ENCODE measurements at places on chromosomes 12 and 14.
A peak's percentile ranks its signal among the peaks of the same experiment; 100 is the strongest.

DNA sequence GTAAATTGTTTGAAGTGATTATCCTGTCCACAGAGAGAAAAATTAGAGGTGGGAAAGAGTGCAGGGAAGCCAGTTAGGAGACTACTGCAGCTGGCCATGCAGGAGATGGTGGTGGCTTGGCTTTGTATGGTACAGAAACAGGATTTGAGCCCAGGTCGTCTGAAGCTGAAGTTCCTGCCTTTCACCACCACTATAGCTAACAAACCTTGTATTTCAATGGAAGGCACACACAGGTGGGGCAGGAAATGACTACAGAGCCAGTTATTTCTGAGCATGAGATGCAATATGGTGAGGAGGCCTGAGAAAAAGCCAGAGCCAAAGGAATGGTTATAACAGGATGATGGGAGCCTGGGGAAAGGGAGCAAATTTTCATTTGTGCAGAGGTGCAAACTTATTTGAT is 103.9 kb downstream of the BTG1 start:
- no peak for DNase-seq

DNA sequence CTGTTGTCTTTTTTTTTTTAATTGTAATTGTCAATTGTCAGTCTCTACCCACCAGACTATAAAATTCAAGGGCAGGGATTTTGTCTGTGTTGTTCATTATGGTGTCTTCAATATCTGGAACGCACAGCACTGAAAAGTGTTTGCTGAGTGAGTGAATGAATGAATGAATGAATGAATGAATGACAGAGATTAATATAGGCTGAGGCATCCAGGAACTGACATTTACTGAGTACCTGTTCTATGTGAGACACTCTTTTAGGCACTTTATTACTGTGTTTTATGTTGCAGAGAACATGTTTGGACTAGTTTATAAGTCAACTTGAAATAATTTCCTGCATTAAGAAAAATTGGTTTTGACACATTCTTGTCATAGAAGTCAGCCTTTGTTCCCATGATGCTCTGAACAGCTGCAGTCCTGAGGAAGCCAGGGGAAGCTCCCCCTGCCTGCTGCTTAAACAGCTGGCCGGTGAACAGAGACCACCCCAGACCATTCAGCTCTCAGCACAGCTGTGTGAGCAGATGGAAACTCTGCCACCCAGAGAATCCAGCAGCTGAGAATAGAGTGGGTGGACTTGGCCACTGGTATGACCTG is 160.7 kb upstream of the CCND2 start:
- DNase-seq: no peak

DNA sequence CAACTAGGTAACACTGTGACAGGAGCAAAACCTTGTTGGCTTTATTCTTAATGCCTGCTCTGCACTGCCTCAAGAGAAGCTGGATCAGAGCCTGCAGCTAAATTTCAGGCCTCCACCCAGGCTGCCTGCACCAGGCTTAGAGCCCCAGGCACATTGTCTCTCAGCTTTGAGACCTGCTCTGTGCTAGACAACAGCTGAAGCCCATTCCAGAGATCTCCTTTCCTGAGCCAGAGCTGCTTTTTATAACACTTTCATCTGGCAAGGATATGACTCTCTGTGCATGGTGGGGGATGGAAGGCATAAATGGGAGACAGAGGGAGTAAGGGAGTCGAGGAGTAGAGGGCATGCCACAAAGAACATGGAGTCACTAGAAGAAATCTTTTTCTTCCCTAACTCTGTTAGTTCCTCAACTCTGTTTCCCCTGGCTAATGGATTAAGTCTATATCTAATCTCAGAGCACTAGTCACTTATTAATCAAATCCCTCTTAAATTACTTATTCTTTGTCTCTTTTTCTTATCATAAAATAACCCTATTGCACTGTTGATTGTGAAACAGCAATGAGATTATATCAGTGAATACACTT is 27.1 kb upstream of the LUM start:
- DNase-seq: no peak

DNA sequence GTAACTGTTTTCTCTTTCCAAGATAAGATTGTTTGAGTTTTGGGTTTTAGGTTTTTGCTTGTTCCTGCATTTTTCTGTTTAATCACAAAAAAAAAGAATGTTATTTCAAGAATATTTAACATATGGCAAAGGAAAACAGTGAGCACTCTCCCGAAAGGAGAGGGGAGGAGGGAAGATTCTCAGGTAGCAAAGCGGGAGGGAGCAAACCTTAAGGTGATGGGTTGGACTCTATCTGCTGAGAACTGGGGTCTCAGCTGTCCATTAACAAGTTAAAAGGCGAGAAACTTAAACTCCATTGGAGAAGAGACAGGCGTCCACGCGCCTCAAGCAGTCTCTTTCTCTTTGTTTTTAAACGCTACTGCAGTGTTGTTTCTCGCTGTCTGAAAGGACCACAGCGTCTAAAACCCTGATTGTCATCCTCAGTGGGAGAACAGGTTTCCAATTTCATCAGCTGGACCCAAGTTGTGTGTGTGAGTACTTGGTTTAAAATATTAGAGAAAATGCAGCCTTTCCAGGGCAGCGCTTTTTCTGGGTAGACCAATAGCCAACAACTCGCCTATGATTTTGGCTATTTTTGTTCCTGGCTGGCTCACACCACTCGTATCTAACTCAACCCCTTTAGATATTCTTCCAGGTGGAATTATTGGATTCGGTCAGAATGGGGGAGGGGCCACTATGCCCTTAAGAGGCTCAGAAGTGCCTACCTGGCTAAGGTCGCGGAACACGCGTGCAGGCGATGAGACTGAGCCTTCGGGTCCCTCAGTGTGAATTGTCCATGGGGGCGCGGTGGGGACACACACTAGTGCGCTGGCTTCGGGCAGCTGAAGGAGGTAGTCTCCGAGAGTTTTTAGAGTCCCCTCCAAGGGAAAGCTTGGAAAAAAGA is 8.2 kb downstream of the SIX1 start:
- DNase-seq: no peak

- DNase-seq: no peak
Measured at GRCh38 chr12:88814779-88815178, 234.5 kb upstream of the KITLG start.

DNA sequence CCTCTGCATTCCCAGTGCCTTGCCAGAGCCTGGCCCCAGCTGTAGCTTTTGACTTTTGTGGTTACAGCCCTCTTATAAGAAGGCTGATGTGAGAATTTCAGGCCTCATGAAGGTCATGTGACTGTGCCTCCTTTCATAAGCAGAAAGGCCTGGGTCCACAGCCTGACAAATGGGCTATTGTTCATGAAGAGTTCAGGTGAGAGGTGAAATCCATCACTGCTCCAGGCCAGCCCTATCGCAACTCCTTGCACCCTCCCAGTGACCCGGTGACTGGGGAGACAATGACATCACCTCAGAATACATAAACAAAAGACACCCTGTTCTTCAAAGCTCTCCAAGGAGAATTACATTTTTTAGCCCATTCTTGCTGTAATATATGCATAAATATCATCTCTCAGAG is 321.5 kb downstream of the PCNX1 start:
- DNase-seq: no peak

- DNase-seq: no peak
Measured at GRCh38 chr14:71411738-71412137, 504.5 kb downstream of the PCNX1 start.

GRCh38 chr12:7302266-7302986 is 1.4 kb upstream of the ACSM4 start:
- DNase-seq: no peak

GRCh38 chr12:76084863-76085519 is 506 bp upstream of the NAP1L1 start:
- DNase-seq: no peak

GRCh38 chr12:105467710-105468366 is 137.3 kb downstream of the C12orf75 start:
- peak; percentile 69 for DNase-seq

DNA sequence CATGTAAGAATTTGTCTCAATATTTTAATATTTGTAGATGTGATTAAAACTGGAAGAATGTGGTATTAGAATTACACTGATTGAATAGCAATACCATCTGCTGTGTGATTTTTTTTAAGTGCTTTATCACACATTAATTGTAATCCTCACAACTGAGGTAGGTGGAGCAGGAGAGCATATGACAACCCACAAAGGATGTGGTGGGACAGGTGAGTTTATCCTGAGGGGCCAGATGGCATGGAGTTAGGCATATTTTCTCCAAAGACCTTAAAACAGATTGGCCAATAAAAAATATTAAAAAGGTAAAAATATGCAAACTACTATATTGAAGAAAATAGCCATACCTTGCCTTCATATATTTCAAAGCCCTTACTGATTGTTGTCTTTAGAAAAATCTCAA is 7.8 kb downstream of the LRRC10 start:
- DNase-seq: no peak

DNA sequence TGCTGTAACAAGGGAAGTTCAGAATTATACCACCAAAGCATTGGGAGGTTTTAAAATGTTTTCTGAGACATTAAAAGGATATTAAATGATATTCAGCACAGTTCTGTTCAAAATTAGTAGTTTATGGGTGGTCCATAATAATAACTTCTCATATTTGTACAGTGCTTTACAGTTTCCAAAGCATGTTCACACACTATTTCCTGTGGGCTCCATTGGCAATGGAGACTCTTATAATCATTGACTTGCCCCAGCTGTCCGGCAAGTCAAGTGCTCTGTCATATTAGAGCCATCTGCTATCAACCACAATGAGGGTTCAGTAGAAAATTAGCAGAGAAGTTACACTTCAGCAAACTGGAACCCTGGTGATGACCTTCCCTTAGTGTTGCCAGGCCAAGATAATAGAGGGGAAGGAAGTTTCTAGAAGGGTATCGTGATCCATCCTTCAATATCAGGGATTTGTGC is 526.6 kb upstream of the CCDC196 start:
- no peak for DNase-seq

DNA sequence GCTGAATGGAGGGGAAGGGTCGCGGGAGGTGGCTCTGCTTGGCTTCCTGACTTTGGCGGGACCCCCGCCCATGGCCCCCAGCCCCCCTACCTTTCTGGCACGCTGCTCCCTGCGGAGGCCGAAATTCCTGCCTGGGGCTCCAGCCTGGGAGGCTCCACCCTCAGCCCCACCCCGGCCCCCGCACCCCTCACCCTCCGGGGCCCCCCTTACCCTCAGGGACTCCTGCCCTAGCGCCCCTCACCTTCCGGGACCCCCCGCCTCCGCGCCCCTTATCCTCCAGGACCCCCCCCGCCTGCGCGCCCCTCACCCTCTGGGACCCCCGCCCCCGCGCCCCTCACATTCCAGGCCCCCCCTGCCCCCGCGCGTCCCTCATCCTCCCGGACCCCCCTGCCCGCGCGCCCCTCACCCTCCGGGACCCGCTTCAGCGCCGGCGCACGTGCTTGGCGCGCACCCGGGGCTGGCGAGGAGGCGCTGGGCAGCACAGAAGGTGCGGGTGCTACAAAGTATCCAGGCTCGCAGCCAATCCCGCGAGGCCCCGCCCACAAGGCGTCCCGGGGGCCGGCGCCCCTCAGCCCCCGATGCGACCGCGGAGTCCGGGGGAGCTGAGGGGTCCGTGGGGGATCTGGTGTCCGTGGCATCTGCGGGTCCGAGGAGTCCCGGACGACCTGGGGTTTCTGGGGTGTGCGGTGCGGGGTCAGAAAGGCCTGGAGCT is at the start of gene ANHX:
ANHX (minus strand) TSS at position 477 of the 712 bp plus-strand sequence. CDS start 1,521 bp downstream, outside the sequence.
- no peak for DNase-seq

DNA sequence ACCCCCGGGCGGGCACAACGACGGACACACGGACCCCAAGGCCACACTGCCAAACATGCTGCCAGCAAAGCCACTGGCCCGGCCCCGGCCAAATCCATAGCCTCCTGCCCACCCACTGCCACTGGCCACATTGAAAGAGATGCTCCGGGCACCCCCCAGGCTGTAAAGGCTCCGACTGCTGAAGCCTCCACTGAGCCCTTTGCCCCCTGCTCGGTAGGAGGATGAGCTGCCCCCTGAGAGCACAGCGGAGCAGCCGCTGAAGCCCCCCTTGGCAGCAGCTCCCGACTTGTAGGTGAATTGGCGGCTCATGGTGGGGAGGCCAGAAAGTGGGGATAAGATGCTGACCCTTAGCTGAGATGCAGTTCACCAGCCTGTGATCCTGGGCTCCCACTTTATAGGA is at the start of gene KRT73:
KRT73 (minus strand) TSS at position 344 of the 400 bp plus-strand sequence; CDS start at position 309, 35 bp downstream.
- no peak for DNase-seq

DNA sequence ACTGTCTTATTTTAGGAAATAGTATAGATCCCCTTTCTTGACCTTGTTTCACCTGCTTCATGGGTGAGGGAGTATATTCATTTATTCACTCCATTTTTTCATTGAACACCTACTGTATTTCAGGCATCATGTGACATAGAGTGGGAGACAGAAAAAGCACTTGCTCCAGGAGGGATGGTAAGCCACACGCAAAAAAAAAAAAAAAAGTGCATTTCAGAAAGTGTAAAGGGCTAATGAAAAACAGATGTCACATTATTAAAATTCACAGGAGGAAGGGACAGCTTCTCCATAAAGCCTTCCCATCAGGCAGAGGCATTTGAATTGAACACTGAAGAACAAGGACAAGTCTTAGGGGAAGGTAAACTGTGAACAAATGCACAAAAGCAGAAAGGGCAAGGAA is 7.5 kb downstream of the SLC8A3 start:
- DNase-seq: no peak

DNA sequence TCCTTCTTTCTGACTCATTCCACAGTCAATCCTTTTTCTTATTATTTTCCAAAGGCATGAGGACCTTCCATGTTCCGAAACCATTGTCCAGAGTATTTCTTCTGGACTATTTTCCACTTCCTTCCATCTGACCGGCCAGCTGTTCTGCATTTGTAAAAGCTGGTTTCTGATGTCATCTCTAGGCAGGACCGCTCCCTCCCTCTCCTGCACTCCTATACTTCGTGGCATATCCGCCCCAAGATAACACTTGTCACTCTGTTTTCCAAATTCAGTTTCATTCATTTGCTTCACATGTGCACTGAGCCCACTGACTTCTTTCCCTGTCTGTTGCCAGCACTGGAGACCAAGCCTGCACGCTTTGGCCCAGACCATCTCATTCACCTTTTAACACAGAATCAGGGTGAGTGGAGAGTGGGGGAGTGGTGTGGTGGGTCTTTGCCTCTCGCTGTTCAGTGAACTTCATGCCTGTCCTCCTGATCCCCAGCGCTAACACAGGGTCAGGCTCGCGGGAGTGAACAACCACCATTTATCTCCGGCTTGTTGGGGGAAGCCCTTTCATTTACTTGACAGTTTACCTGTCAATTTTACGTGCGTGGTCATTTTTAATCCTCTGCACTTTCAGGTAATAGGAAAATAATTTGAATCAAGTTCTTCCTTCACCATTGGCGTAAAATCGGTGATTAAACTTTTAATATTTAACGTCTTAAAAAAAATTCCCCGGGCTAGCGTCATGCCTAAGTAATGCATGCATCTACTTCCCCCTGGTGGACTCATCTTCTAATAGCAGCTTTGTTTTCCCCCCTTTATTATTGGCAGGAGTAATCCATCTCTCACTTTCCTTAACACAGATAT is 52.5 kb downstream of the C12orf75 start:
- DNase-seq: peak; percentile 59

- no peak for DNase-seq
Measured at GRCh38 chr12:108856170-108856427, 1.3 kb downstream of the SSH1 start.

- no peak for DNase-seq
Measured at GRCh38 chr12:75655315-75655806, 144.0 kb upstream of the KRR1 start.

- peak; percentile 10 for DNase-seq
Measured at GRCh38 chr12:121277374-121277759, 19.1 kb downstream of the CAMKK2 start.

- peak; percentile 98 for DNase-seq
Measured at GRCh38 chr12:55996715-55997534, at the start of gene SUOX. SUOX (plus strand) TSS chr12:55997276; CDS start chr12:56002222, 4,946 bp downstream.

- DNase-seq: no peak
Measured at GRCh38 chr14:50797250-50798047, 33.5 kb downstream of the NIN start.

- no peak for DNase-seq
Measured at GRCh38 chr14:51870606-51871005, 10.2 kb downstream of the GNG2 start.
